Progenitor cell of endocrine pancreas (in vitro differentiated cells): ENCODE measurements at places on chromosomes 1 and 21. TPM values are rescaled to one million over a fixed set of nuclear protein-coding genes. Genes with fewer than 3 reads are reported as not detected.

DNA sequence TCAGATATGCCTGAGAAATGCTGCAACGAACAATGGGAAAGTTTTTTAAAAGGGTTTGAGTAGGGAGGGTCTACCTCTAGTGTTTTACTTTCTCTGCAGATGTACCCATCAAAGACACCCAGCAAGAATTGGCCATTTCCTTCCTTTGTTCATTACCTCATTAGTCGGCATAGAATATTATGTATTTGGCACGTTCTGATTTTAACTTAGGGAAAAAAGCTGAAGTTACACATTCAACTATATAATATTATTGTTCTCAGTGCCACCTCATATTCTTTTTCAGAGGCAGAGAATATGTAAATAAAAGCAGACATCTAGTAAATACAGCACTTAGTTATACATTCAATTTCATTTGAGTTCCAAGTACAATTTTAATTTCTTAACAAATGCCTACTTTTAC, 83.7 kb upstream of the PPP2R5A start:
- H3K4me1 ChIP-seq, result no peaks in the 10 kb centered on the region
- H3K27me3 ChIP-seq, result no peaks in the 10 kb centered on the region
- no peak overlapping the region for H3K27ac ChIP-seq
- no peak for DNase-seq
- no peak overlapping the region for H3K4me3 ChIP-seq

Gene TNFRSF1B
- not detected in 2 replicates for total RNA-seq

DNA sequence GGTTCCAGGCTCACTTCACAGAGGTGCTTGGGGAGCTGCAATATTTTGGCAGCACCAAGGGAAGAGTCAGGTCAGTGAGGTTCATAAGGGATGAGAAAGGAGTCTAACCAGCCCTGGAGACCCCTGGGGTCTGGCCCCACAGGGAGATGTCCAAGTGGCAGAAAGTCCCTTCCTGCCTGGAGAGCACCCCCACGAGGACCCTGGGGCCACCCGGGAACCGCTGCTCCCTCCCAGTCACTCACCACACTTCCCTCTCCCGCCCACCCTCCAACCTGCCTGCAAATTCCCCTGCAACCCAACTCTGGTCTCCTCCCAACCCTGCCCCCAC, 6.5 kb upstream of the ITGB2 start:
- H3K36me3 ChIP-seq, result no peaks in the 10 kb centered on the region
- no peak overlapping the region for H3K4me3 ChIP-seq
- no peak for DNase-seq

- H3K4me1 ChIP-seq, result no peaks in the 10 kb centered on the region
- H3K36me3 ChIP-seq, result no peaks in the 10 kb centered on the region
- DNase-seq, result no peak
- no peak overlapping the region for H3K27ac ChIP-seq
Observed at GRCh38 chr1:87226341-87226760, 102.3 kb upstream of the LMO4 start.

Gene TUFT1
- 12.5 and 14.4 TPM in 2 replicates for total RNA-seq

Gene UBXN10
- 2.8 and 3.1 TPM in 2 replicates for total RNA-seq

GRCh38 chr1:228238461-228238860, 30.6 kb downstream of the OBSCN start:
- no peaks in the 10 kb centered on the region for H3K27me3 ChIP-seq
- H3K4me3 ChIP-seq, result no peak overlapping the region
- peaks cover 5% of the 10 kb centered on the region for H3K4me1 ChIP-seq
